ENCODE measurements at places on chromosomes 3 and 15. TPM values are rescaled to one million over a fixed set of nuclear protein-coding genes. Genes with fewer than 3 reads are reported as not detected.

GRCh38 chr3:134810052-134810435 lies 15.0 kb downstream of the EPHB1 start:
- DNase-seq: no peak

GRCh38 chr3:2873986-2874385 lies 236.2 kb downstream of the IL5RA start:
- peak; percentile 38 for DNase-seq

DNA sequence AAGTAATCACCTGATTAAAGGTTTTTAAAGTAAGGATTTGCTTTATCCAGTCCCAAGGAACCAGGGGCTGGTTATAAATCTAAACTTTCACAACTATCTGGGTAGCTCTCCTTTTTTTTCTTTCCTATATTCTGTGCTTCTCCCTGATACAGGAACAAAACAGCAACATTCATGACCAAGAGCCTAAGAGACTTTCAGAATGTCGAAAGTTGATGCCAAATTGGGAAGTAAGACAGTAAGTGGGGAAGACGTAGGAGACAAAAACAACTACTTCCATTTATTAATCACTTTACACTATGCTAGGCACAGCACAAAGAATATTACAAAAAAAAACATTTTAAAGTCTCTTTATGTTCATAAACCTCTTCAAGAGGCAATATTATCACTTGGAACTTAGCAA lies 211.6 kb downstream of the MAGI1 start:
- peak; percentile 47 for DNase-seq

DNA sequence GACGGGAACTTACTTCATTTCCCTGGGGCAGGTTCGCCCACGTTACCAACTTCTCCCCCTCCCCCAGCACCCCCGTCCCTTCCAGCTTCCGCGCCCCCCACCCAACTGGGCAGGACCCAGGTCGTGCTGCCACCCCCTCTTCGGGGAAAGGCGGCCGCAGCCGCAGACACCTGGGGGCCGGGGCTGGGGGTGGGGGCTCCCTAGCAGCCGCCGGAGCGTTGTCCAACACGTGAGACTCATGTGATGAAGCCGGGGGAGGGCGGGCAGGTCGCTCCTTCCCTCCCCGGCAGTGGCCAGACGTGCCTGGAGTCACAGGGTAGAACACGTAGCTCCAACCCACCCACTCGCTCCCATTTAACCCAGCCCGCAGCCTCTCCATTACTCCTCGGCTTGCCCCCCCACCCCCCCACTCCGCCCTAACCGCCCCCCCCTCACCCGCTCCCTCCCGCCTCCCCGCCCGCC lies 240 bp upstream of the BHLHE40 start:
- peak; percentile 97 for DNase-seq

DNA sequence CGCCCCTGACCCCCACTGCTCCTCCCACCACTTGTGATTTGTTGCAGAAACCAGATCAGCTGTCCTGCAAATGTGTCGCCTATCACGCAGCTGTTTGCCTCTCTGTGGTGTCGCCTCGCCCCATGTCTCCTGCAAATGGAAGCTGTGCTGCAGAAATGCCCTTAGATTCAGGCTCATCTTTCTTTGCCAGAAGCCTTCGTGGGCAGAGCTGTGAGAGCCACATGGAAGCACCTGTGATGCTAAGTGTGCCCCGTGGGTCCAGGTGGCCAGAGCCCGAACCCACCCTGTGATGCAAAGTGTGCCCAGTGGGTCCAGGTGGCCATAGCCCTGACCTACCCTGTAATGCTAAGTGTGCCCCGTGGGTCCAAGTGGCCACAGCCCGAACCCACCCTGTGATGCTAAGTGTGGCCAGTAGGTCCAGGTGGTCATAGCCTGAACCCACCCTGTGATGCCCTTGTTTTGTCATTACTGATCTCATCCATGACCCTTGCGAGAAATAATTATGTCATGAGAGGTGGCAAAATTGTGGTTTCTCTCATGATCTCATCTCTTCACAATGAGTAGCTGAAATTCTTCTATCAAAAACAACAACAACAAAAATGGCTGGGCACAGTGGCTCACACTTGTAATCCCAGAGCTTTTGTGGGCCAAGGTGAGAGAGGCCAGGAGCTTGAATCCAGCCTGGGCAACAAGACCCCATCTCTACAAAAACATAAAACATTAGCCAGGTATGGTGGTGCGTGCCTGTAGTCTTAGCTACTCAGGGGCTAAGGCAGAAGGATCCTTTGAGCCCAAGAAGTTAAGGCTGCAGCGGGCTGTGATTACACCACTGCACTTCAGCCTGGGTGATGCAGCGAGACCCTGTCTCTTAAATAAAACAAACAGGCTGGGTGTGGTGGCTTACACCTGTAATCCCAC lies 187.4 kb downstream of the GOLGA6L6 start:
- no peak for DNase-seq

DNA sequence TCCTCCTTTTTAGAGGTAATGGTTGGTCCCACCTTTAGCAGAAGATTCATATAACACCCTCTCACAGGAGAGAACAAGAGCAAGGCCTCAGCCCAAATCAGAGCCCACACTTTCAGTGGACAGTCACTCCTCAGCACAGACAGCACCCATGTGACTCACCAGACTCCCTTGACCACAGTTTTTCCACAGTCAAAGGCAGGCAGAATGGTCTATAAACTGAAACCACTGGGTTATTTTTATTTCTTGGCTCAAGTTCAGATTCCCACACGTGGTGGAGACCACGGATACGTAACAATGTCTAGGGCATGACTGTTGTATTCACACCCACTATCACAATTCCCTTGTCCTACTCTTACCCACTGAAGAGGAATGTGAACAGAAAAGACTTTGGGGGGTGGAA lies 237.8 kb upstream of the UBE2E1 start:
- DNase-seq: peak; percentile 17

- DNase-seq: peak; percentile 86
These were observed 22.3 kb downstream of the CTSH start for GRCh38 chr15:78922527-78922926.

PRR20G gene
- not detected for total RNA-seq

ANKRD34C gene
- under 0.01 TPM for total RNA-seq

APBA2 gene
- 4.7 TPM for total RNA-seq
